ENCODE measurements at places on chromosomes 16 and 17.
A peak's percentile ranks its signal among the peaks of the same experiment; 100 is the strongest.

GRCh38 chr16:78249056-78249455 lies 149.6 kb downstream of the WWOX start:
- no peak for DNase-seq

- DNase-seq = no peak
Observed at GRCh38 chr16:8551388-8552332, 38.7 kb downstream of the TMEM114 start.

DNA sequence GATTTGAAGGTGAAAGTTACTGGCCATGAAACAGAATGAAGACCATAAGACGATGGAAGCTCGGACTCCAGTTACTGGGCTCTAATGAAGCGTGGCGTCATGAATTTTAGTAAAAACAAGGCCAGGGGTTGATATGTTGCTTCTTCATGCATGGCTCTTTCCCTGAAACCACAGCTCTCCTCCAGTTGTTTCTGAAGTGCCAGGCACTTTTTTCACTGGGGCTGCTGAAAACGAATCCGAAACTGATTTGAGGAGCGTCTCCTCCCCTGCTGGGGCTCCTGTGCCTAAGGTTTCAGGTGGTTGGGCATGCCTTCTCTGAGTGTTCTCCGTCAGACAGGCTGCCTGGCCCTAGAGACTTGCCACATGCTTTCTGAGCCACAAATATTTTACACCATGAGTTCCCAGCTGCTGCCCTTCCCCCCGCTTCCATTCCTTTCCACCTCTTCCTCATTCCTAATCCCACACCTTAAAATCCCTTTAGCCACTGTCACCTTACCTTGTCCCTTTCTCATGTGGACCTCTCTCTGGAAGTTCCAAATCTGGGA lies 3.7 kb upstream of the MYL4 start:
- peak; percentile 65 for DNase-seq

- peak; percentile 88 for DNase-seq
Observed at GRCh38 chr16:2663553-2664546, 18.5 kb upstream of the KCTD5 start.

GRCh38 chr17:41529491-41529915 lies 1.4 kb upstream of the KRT19 start:
- DNase-seq = no peak

DNA sequence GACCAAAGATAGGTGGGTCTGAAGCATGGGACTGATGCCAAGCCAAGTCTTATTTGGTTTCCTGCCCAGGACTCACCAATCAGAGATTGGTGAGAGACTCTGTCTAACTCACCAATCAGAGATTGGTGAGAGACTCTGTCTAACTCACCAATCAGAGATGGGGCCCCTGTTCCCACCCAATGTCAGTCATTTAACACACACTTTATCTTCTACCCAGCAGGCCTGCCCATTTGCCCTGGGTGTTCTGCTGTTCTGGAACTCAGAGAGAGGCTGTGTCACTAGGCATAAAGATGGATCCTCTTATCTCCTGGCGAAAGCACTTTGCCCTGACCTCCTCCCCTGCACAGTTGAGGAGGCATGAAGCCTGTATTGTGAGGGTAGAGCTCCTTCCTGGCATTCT lies 5.4 kb upstream of the RHOT1 start:
- no peak for DNase-seq

Measured in fibroblast of mammary gland (primary cell).